NCI-H2081 treated with DMSO at 0.1 percent for 48 hours (cell line): ENCODE measurements at places on chromosomes 6 and 20.

DNA sequence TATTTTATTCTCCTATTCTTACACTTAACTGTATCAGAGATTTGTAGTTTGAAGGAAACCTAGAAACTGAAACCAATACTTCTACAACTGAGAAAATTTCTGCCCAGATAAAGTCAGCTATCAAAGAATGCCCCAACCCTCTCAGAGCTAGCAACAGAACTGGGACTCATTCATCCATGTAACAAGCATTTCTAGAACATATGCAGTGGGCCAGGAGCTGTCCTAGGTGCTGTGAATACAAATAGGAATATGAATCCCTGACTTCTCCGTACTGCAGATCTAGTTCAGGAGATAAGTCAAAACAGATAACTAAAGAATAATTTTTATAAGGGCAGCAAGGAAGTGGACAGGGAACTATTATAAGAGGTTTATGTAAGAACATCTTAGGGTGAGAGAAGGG, 654.1 kb upstream of the NOX3 start:
- no peak for DNase-seq

GRCh38 chr6:46749731-46750130, 3.0 kb downstream of the ANKRD66 start:
- no peak for DNase-seq

DNA sequence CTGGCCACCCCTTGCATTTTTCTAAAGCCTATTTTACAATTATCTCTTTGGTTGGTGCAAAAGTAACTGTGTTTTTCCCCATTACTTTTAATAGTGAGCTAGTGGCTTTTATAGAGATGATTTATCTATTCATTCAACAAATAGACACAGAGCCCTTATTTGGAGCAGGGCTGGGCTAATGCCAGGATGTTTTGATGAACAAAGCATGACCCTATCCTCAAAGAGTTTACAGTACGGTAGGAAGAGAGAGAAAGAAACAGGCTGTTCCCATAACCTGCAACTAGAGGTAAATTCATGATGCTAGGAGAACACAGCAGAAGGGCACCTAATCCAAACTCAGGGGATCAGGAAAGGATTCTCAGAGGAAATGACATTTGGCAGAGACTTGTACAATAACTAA, 37.3 kb upstream of the UST start:
- no peak for DNase-seq

DNA sequence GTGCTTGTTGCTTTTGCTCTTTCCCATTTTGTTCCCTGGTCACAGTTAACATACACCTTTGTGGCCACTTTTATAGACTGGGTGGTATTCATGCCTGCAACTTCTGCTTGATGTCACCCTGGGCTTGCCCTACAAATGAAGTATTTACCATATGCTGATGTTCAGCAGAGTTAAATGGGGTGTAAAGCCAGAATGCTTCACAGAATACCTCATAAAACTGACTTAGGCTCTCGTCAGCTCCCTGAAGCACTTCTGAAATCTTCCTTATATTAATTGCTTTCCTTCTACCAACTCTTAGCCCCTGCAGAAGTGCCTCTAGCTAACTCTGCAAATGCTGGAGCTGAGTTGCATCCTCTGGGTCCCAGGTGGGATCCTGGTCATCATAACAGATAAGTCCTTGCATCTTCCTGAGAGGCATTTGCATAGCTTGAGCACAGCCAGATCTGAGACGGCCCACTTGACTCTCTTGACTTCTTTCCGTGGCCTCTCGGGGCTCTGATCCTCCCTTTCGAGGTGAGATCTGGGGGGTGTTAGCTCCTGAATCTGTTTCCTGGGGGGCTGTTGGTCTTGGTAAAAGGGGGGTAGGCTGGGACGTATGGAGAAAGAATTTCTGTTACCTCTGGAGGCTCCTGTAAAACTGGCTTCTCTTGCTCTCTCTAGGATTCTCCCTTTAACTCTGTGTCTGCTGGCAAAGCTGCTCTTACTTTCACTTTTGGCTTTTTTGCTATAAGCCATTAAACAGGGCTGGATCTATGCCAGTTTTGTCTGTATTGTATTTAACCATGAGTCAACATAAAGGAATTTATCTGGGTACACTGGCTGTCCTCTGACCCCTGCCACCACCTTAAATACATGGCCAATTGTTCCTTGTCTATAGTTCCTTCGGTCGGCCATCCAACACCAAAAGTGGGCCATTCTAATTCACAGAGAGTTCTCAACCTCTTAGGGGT, 223.0 kb upstream of the SYNCRIP start:
- no peak for DNase-seq

DNA sequence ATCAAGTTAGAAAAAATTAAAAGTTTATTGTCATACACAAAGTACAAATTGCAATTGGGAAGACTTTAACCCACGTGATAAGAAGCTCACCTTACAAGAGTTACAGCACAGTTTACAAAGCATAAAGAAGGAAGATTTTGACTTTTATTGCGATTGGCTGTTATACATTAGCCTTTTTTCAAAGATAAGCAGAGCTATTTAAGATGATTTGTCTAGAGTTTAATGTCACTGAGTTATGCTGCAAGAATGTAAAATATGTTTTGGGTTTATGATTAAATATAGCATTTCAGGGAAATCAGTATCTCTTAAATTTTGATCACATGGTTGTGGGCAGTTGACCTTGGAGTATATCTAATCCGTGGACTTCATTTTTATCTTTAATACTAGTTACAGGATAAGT, 664.2 kb upstream of the PTCHD4 start:
- DNase-seq, result no peak

GRCh38 chr6:27130668-27131428, 116.7 kb upstream of the PRSS16 start:
- no peak for DNase-seq

GRCh38 chr20:48164566-48165400, 379.5 kb upstream of the SULF2 start:
- no peak for DNase-seq

- no peak for DNase-seq
Measured at GRCh38 chr6:161013695-161014094, 22.1 kb downstream of the MAP3K4 start.

DNA sequence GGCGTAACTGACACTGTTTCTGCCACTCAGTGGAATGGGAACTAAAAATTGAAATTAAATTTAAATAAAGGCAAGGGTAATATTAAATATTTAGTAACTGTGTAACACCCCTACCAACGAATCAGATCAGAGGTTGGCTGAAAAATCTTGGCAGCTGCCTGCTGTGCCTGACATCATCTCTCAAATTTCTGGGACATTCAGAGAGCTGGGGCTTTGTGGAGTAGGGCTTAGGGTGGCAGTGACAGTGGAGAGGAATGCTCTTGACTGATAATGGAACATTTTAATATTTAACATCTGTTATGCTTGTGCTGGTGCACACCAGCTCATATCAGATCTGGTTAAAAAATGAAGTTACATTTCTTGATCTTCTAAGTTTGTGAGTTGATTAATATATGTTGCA, 62.2 kb downstream of the RFPL4B start:
- no peak for DNase-seq

DNA sequence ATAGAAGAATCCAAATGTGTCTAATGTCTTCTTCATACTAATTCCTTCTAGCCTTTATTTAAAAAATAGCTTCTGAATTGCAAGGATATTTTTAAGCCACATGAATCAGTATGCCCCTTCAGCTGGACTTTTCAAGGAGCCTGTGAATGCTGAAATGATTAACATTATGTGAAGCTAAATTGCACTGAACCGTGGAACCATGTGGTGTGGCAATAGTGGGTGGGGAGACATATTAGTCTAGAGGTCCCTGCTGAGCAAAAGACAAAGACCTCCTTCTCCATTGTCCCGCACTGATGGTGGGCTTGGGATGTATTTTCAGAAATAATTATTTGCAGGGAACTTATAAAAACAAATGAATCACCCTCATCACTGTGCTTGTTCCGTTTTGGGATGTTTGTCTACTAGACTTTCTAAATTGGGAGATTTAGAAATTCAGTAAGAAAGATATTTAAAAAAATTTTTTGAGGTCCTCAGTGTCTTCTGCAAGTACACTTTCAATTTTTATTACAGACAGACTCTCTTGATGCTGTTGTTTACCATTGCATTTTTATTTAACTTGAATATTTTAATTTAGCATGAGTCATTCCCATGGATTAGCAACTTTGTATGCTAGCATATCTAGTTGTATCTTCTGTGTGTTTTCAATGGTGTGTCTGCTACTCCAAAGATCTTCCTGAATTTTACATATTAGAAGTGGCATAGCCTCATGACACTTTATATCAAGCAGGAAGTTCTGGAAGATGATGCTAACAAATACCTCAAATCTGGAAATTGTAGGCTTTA, 238.1 kb downstream of the LAMA2 start:
- DNase-seq, result no peak

DNA sequence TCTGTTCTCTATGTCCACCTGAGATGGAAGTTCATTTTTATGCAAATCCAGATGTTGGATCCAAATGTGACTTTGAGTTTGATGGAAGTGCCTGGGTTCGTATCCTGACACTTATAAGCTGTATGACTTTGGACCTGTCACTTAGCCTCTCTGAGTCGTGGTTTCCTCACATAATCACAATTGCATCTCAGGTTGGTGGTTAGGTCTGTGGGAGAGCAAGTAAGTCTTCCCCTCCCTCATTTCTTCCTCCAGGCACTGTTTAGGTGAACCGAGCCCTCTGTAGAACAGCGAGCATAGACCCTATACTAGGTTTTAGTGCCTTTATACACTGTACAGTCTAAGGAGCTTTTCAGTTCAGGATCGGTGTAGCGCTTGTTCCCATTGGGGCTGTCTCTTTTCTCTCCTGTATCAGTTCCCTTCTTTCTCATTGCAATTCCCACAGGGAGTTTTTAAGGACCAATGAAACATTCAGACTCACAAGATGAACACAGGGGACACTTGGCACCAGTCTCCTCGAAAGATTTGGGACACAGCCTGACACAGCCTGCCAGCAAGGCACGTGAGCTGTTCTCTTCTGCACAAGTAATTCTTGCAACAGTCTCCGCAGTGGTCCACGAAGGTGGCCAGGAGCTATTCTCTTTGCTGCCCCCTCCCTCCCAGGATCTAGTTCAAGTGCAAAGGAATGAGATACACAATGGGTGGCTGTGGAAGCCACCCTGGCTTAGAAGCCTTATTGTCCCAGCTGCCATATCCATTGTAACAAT, 11.8 kb downstream of the TOX2 start:
- no peak for DNase-seq

DNA sequence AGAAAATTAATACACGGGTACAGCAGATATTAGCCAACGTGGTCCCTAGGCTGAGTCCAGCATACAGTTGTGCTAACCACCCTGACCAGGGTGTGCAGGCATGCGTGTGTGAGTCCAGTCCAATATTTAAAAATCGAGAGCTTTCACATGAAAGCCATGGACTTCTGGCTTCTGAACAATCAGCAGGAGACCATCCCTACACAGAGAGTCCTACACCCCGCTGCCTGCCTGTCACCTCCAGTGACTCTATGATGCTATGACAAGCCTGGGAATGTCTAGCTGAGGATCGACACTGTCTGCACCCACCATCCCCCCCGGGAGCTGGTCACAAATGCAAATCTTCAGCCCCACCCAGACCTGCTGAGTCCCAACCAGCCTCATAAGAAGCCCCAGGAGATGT, 7.9 kb downstream of the ACSS1 start:
- no peak for DNase-seq
